Stimulated activated CD8-positive, alpha-beta memory T cell treated with anti-CD3 and anti-CD28 coated beads, Interleukin-7, amount 100 ng/mL, for 24 hours (primary cell): ENCODE measurements at places on chromosomes 13 and 19.
A peak's percentile ranks its signal among the peaks of the same experiment; 100 is the strongest.

- DNase-seq: peak; percentile 45
Observed at GRCh38 chr19:13207846-13208671, 57.8 kb downstream of the IER2 start.

DNA sequence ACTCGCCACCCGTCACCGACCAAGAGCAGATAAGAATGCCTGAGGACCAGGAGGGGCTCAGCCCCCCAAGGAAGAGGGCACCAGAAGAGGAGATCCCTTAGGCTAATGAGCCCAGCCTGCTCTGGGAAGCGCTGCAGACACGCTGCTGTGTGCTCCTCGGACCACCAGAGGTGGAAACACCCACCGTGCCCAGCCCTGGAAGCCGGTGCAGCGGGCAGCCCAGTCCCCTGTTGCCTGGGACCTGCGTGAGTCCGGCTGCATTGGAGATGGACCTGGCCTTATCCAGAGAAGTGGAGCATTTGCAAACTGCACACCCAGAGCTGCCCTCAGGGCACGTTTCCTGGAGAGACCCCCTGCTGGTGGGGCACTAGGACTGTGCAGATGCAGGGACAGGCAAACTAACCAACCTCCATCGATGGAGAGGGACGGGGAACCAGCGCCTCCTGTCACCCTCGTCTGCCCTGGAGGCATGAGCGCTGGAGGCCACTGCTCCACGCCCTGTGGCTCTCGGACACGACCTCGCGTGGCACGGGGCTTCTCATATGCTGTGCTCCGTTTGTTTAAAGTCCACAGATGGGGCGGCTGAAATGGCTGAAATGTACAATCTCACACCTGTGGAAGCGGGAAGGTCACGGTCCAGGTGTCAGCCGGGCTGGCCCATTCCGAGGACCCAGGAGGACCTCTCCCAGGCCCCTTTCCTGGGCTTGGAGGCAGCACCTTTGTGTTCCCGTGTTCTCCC, 153.9 kb downstream of the KDM4B start:
- DNase-seq: no peak

DNA sequence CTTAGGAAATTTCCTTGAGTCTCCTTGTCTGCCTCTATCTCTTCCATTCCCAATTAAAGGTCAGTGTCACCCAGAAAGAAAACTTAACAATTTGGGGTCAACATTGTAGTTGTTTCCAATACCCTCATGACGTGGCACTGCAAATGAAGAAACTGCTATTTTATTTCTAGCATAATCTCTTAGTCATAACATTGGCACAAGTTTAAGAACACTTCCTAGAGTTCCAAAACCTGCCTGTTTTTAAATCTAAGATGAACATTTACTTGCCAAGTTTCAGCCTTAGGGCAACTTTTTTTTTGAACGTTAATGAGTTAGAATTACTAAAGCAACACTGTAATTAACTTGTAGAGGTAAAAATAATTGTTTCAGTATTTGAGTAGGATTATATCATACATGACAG, 108.0 kb downstream of the LMO7 start:
- no peak for DNase-seq

- no peak for DNase-seq
Observed at GRCh38 chr13:24250376-24251057, 58.9 kb upstream of the C1QTNF9 start.

- no peak for DNase-seq
Observed at GRCh38 chr19:15424692-15425272, 6.0 kb upstream of the AKAP8L start.

DNA sequence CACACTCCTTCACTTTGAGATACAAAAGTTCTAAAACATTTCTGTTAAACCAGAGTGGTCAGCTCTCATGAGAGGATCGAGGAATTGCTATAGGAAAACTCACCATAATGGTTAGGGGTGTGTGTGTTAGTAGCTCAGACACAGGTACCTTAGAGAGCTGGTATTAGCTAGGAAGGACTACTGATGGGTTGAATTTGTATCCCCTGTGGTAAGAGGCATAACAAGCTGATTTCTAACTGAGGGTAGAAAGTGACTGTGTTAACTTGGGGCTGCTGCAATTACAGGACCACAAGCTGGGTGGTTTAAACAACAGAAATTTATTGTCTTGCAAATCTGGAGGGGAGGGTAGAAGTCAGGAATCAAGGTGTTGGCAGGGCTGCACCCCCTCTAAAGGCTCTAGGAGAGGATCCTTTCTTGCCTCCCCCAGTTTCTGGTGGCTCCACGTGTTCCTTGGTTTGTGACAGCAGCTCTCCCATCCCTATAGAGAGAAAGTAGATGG, 17.4 kb downstream of the LEUTX start:
- DNase-seq: no peak

- DNase-seq: no peak
Observed at GRCh38 chr13:39451860-39452301, 151.1 kb downstream of the LHFPL6 start.

DNA sequence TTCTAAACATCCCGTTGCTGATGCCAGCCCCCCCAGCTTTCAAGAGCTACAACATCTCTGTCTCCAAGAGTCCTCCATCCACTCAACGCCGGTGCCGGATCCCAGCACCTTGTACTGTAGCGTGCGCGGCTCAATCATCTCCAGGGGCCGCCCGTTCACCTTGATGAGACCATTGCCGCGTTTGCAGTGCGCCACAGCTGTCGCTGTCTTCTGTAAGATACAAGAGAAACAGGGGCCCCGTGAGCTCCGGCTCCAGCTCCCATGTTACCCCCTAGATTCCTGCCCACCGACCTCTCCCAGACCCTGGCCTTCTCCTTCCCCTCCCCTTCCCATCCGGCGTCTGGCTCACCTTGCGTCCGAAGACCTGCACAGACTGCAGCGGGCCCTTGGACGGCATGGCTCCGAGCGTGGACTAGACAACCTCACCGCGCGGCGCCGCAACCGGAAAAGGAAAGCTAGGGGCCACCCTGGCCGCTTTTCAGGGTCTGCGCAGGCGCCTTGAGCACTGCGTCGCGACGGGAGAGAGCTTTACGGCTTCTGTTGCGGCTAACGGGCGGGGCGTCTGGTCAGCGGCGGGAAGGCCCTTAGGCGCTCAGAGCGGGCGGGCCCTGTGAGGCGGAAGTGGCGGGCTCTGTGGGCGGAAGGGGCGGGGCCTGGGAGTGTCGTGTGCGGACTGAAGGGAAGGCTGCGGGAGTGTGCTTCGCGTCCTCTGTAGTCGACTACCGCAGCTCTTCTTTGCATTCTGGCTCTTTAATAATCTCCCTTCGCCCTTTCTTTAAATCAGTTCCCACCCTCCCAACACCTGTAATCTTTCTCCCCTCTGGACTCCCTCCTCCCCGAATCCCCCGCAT, at the start of gene RPS16:
Gene RPS16, minus strand, starts transcription at position 451 of the 851 bp plus-strand sequence. Its CDS starts 54 bp downstream, at position 397.
- DNase-seq: peak; percentile 99

GRCh38 chr13:31814536-31814935, 75.2 kb downstream of the RXFP2 start:
- DNase-seq: no peak

DNA sequence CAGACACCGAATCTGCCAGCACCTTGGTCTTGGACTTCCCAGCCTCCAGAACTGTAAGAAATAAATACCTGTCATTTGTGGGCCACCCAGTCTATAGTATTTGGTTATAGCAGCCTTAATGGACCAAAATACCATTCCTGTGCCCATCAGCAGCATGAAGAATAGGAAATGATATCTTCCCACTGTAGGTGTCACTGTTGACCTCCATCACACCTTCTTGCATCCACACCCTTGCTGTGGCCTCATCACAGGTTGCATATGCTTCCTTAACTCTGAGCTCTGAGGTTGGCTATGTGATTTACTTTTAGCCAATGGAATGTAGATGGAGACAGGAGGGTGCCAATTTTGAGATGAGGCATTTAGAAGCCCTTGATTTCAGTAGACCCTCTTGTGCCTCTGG, 242.0 kb upstream of the TSHZ3 start:
- DNase-seq: no peak

DNA sequence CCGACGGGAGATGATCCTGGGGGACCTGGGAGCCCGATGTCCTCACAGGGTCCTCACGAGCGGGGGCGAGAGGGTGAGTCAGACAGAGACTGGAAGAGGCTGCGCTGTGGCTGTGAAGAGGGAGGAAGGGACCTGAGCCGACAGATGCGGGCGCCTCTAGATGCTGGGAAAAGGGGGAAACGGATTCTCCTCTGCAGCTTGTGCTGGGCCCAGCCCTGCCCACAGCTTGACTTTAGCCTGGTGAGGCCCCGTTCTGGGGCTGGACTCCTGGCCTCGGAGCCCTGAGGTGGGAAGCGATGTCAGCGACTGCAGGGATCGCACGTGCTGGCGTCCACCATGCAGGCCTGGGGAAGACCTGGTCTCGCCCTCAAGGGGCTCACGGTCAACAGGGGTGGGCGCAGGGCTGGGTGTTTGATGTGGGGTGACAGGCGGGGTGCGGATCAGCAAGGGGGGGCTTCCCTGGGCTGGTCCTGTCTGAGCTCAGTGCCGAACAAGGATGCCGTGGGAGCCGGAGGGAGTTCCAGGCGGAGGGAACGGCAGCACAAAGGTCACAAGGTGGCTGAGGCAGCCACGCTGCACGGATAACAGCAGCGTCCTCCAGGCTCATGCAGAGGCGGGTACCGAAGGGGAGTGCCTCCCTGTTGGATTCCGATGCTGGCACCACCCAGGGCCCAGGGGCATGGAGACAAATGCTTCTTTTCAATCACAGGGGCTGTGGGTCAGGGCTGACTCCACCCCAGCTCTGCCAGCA, 31.8 kb downstream of the PIP5K1C start:
- DNase-seq: no peak

DNA sequence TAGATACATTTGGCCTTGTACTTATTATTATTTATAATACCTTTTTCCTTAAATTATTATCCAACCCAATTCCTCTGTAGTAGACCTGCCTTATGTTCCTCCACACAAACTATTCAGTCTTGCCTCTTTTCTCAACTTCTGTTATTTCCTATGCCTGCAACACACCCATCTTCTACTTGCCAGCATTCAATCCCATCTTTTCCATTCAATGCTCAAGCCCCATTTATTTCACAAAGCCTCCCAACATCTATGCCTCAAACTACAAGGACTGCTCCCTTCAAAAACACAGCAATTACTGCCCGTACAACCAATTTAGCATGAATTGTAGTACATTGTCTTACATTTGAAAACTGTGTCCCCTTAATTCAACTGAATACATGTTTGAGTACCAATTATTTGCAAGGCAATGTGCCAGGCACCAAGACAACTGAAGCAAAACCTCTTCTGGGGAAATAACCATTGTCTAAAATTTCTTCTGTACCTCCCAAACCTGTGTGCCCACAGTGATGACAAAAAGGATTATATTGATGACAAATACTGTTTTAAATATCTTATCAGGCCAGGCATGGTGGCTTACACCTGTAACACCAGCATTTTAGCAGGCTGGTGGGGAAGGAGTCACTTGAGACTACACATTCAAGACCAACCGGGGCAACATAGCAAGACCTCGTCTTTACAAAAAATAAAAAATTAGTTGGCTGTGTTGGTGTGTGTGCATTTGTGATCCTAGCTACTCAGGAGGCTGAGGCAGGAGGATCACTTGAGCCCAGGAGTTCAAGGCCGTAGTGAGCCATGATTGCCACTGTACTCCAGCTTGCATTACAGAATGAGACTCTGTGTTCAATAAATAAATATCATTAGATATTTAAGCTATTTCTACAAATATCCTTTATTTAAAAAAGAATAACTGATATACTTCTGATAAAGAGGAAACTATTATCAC, 35.1 kb downstream of the ELF1 start:
- DNase-seq: no peak

GRCh38 chr19:36111200-36111539, 227 bp downstream of the OVOL3 start:
- DNase-seq: no peak

- DNase-seq: no peak
Observed at GRCh38 chr19:292951-293350, 1.7 kb upstream of the PLPP2 start.

- DNase-seq: no peak
Observed at GRCh38 chr13:90594681-90595080, 752.8 kb upstream of the MIR17HG start.

GRCh38 chr13:99383946-99384345, 76.7 kb upstream of the GPR183 start:
- no peak for DNase-seq

DNA sequence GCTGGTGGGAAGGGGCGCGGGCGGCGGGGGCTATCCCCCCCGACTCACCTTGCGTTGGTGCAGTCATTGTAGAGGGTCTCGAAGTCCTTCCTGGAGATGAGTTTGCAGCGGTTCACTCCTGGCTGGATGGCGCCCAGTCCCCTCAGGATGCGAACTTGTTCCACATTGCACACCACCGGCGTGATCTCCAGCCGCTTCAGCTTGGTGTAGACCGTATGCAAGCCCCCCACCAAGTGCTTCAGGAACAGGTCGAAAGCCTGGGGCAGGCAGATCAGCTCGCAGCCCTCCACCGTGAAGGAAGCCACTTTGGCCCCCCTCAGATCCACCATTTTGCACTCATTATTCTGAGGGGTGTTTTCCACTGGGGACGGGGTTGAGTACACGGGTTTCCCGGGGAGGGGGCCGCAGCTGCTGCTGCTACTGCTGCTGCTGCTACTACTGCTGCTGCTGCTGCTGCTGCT, 1.1 kb downstream of the DACH1 start:
- no peak for DNase-seq

DNA sequence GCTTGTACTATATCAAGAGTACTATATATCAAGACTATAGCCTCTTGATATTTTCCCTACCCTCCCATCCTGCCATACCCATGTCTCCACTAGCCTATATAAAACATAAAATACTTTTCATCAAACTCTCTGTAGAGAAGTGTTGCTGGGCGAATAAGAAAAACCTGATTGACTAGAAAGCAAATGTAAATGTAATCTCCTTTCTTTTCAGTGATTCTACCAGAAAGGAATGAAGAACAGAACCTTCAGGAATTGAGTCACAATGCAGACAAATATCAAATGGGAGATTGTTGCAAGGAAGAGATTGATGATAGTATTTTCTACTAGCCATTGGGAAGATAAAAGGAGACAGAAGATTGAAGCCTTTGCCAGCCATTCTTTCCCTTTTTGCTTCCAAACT, 89.2 kb downstream of the KCNRG start:
- no peak for DNase-seq

GRCh38 chr19:8935460-8935859, 74.7 kb downstream of the MUC16 start:
- no peak for DNase-seq

DNA sequence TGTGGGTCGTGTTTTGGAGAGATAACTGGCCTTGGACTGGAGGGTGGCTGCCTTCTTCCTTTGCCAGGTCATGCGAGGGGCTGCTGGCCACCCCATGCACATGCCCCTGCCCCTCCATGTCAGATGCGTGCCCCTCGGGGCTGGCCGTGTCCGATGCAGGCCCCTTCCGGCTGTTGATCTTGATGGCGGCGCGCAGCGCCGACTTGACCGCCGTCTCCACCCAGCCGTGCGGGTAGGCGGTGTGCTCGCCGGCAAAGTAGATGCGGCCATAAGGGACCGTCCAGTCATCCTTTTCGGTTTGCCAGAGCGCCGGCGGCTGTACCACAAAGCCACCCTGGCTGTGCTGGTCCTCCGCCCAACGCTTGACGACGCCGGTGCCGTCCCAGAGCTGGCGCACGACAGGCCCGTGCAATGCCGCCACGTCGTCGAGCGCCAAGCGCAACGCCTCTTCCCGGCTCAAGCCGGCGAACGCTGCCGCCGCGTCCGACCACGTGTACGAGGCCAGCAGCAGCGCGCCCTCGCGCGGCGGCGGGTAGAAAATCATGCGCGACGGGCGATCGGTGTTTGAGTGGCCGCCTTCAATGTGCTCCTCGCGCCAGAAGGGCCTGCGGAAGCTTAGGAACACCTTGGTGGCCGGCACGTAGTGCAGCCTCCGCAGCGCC, 6.9 kb downstream of the IL4I1 start:
- DNase-seq: peak; percentile 45
